Jurkat, Clone E6-1 (cell line): ENCODE measurements at places on chromosomes 1 and 21.

DNA sequence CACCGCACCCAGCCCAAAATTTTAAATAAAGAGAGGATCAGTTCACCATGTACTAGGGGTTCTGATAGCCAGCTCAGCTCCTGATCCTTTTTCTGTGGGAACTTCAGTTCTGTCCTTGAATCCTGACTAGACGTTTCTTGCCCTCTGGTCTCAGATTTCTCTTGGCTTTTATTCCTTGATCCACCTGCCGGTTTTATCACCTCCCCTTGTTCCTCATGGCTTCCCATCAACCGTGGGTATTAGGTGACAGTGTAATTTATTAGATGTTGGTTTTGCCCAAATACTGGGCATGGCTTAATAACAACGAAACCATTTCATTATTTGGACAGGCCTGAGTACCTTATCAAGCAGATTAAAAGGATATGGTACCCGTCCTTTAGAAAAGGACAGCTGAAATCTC, 22.5 kb downstream of the SLC45A1 start:
- DNase-seq, result no peak

DNA sequence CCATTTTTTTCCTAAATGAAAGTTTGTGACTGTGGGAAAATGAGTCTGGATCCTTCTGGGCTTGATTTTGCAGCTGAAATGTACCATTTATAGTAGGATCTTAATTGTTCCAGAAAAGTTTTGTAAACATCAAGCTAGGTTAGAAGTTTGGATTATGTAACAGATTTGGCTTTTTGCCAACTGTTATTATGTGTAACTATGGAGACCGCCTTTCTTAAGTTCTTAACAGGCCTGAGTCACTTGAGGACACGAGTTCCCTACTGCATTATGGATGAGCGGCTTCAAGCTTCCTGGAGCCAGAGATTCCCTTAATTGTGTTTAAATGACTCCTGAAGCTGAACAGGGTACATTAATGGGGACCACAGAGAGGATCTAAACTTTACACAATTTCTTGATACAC, 22.2 kb downstream of the SLC25A33 start:
- DNase-seq, result no peak

DNA sequence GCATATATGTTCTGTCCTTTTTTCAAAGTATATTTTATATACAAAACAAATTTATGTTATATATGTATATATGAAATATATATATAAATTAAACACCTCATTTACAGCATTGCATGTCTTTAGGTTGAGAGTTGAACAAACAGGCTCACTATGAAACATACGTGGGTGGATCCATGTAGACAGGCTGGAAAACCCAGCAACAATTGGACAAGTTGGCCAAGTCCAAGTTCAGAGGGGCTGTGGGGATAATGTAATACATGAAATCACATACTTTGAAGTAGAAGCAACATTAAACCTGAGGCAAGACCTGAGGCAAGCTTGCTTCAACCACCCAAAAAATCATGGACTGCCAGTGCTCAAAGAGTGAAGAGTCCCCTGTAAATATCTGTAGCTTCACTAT, 39.7 kb downstream of the KCNJ6 start:
- DNase-seq, result no peak

GRCh38 chr1:32066489-32066873, 6.3 kb upstream of the TMEM39B start:
- DNase-seq, result peak; percentile 60

DNA sequence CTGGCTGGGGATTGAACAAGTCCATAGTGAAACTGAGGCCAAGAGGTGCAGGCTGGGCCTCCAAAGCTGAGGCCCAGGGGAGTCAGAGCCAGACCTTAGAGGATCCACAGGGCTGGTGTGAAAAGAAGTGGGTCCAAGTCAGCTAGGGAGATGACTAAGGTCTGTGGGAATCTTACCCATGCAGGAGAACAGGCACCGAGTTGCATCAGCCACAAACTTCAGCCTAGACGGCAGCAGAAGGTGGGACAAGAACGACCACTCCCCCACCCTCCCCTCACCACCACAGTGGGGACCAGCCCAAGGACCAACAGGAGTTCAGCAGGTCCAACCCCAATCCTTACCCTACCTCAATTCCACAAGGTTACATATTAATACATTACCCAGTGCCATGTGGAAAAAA, 282.3 kb downstream of the TTLL7 start:
- DNase-seq, result no peak

DNA sequence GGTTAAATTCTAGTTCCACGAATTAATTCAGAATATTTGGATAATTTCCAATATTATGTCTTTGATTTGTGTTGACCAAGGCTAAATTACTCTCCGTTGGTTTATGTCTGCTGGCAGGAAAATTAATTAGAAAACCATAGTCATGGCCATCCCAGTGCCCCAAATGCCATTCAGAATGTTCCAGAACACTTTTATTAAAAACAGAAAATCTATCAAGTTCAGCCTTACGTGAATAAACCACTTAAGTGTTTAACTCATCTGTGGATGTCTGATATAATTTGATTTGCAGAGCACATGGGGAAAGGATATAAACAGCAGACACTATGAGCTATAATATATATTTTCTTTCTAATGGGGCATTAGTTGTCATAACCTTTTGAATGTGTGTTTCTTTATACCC, 480.7 kb downstream of the MRPL39 start:
- no peak for DNase-seq
